ENCODE measurements at places on chromosomes 1 and 21.
A peak's percentile ranks its signal among the peaks of the same experiment; 100 is the strongest.

- no peak for DNase-seq
These were observed 36.4 kb downstream of the ZNF684 start for GRCh38 chr1:40567825-40568224.

DNA sequence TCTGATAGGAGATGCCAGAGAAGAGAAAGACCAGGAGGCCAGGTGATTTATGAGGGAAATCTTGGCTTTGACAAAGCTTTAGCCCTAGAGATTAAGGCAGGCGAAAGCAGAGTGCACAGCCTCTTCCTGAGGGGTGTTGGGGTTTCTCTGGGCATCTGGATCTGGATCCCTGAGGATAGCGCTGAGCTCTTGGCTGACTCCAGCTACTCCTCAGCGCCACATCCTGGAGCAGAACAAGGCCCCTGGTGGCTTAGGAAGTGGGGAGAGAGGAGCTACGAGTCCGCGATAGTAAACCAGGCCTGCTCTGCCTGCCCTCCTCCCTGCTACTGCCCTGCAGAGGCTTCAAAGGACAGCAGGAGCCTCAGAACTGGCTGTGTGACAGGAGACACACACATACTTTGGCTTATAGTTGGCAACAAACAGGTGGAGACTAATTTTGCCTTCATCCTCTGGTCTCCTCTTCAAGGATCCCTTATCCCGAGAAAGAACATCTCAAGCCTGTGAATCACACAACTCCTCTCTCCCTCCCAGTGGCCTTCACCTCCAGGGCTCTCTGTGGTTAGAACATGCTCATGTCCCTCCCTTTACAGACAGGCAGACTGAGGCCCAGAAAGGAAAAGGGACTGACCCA is 66.9 kb downstream of the TRABD2B start:
- DNase-seq: no peak

- no peak for DNase-seq
These were observed 115.3 kb downstream of the C1orf21 start for GRCh38 chr1:184502161-184502560.

DNA sequence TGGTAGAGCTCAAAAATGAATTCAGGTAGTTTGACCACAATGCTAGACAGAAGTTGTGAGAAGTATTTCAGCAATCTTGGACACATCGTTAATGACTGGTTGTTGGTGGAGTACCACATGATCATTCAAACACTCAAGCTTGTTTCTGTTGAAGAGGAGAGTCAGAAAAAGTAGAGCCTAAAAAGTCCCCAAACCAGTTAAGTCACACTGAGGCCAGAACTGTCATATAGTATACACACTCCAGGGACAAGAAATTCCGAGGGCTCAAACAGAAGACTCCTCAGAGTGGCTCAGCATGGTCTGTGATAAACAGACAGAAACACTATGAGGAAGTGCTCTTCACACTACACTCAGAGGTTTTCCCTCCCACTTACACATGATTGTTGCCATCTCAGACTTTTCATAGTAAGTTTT is 5.8 kb downstream of the TRIM33 start:
- DNase-seq: no peak

DNA sequence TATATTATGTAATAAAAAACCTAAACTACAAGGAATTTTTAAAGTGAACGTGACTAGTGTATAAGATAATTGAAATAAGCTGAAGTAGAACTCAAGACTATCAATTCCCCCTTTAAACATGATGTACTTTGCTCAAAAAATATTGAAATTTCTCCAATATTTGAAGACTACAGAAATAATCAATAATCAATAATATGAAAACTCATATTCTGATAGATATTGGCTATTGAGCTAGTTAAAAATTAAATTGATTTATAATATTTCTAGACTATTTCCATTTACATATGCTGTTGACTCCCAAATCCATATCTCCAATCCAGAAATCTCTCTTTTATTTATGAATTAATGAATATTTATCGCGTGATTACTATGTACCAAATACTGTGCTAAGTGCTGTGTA is 133.2 kb downstream of the USH2A start:
- DNase-seq: no peak

- DNase-seq: no peak
These were observed 8.1 kb downstream of the ZNF687 start for GRCh38 chr1:151289991-151290708.

GRCh38 chr1:62025892-62026291 is 168.8 kb upstream of the L1TD1 start:
- no peak for DNase-seq

GRCh38 chr21:45470087-45470515 is 65.1 kb downstream of the COL18A1 start:
- no peak for DNase-seq

DNA sequence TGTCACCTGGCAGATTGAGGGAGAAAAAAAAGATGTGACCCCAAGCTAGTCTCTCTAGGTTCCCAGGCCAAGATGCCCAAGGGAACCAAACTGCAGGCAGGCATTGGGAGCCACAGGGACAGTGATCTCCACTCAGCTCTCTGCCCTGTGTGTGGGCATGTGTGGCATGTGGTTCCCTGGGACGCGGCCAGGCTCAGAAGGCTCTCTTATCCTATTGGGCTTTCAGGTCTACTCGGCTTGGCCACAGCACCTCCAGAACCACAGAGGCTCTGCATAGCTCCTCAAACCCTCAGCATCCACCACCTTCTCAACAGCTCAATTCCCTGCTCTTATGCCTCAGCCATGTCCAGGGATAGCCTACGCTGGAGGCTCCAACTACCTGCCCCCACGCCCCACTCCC is 22.0 kb downstream of the IQGAP3 start:
- no peak for DNase-seq

DNA sequence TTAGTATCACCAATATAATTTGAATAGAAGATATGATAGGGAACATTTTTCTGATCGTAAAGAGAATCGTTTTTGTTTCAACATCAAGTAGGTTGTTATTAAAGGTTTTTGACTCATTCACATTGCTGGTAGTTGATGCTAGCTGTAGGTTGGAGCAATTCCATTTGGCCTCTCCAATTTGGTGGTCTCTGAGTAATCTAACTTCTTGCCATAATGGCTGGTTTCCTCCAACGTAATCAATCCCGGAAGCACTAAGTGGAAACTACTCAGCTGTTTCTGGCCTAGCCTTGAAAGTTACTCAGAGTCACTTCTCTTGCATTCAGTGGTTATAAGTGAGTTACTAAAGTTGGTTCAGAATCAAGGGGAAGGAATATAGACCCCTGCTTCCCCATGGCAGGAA is 26.0 kb downstream of the RCOR3 start:
- no peak for DNase-seq

- DNase-seq: no peak
These were observed 96.6 kb upstream of the IPO9 start for GRCh38 chr1:201732351-201732750.

GRCh38 chr21:17386498-17386897 is 126.3 kb upstream of the CXADR start:
- no peak for DNase-seq

- no peak for DNase-seq
These were observed 44.3 kb downstream of the ZNF644 start for GRCh38 chr1:90977522-90977921.

DNA sequence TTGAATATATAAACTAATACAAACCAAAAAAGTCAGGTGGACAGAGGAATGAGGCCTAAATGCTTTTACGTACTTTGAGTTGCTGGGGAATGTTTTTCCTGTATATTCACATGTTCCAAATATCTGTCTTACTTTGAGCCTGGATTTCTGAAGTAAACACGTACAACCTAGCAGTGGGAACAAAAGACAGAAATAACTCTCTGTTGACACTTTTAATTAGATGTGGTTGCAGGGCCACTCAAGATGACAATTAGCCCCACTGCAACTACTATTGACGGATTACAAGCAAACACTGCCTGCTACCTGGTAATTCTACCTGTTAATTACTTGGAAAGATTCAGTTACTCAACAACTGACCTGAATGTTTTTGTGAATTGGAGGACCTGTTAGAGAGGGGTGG is 196.9 kb downstream of the TTLL7 start:
- DNase-seq: no peak

- DNase-seq: no peak
These were observed 2.2 kb downstream of the DEGS1 start for GRCh38 chr1:224185208-224185607.

GRCh38 chr1:52348704-52349300 is 17.2 kb downstream of the CC2D1B start:
- no peak for DNase-seq

GRCh38 chr1:52677076-52677806 is 20.9 kb downstream of the COA7 start:
- DNase-seq: no peak

- no peak for DNase-seq
These were observed 16.5 kb downstream of the MYBPH start for GRCh38 chr1:203158960-203159665.

- DNase-seq: no peak
These were observed 159.4 kb upstream of the UBE2U start for GRCh38 chr1:64043976-64044375.

DNA sequence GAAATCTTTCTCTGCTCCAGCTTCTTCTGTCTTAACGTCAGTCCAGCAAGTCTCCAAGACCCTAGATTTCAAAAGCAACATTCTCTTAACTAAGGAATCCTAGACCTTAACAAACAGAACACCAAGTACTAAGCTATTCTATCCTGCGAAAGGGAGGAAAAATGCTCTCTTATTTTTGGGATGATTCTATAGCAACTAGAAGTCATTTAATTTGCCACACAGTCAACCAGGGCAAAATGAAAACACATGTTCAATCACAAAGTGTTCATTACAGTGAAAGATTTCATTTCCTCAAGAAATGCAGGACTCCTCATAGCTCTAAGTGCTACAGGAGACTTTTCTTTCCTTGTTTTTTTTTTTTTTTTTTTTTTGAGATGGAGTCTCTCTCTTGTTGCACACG is 36.2 kb upstream of the DOCK7 start:
- no peak for DNase-seq

DNA sequence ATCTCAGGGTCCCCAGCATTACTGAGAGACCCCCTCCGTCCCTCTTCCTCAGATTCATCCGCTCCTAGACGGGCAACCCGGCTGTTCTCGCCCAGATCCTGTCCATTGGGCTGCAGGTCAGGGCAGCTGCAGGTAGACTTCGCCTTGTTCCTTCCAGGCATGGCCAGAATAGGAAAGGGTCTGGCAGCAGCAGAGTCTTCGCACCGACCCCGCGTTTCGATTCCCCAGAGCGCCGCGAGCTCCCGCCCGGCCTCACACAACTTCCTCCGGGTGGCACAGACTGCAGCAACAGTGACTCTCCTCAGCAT is 265 bp downstream of the NRDC start:
- DNase-seq: no peak

DNA sequence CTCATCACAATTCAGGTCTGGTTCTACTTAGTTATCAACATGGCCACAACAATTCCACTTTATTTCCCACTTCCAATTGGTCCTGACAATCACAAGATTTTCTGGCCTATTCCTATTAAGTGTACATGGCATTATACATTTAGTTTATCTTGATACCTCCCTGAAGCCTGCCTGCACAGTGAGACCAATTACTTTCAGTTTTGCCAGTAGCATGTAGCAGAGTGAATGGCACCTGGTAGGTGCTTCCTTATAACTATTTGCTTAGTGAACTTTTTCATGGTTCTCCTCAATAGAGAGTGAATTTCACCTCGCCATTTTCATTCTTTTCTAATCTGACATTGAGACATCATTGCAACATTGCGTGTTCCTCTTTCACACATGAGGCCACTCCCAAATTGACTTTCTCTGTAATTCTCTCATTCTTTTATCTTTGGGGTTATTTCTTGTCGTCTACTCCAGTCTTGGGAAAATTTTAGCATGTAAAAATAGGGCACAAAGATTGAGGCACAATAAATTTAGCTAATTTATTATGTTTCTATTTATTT is 124.3 kb downstream of the DISC1 start:
- DNase-seq: no peak

GRCh38 chr1:240501115-240501514 is 110.8 kb downstream of the GREM2 start:
- DNase-seq: peak; percentile 19

DNA sequence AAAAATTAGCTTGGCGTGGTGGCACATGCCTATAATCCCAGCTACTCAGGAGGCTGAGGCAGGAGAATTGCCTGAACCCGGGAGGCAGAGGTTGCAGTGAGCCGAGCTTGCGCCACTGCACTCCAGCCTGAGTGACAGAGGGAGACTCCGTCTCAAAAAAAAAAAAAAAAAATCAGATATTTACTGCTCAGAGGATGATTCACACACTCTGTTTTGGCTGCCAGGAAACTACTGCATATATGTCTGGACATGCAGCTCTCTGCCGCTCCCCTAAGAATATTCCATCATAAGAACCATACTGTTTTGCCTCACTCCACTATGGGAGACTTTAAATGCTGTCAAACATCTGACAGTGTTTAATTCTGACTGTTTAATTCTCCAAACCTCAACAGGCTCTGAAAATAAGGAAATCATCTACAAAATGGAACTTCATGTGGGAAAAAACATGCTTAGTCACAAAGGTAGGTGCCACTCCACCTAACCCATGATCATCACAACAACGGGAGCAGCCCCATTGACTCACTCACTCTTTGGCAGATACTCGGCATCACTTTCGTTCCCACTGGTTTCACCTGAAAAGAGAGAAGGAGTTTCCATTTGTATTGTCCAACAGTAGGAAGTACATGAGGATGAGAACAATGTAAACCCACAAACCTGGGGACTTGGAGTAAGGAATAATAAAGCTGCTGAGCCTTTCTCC is 29.3 kb upstream of the BCAS2 start:
- no peak for DNase-seq

- DNase-seq: no peak
These were observed 4.8 kb upstream of the TFF3 start for GRCh38 chr21:42319851-42320572.

DNA sequence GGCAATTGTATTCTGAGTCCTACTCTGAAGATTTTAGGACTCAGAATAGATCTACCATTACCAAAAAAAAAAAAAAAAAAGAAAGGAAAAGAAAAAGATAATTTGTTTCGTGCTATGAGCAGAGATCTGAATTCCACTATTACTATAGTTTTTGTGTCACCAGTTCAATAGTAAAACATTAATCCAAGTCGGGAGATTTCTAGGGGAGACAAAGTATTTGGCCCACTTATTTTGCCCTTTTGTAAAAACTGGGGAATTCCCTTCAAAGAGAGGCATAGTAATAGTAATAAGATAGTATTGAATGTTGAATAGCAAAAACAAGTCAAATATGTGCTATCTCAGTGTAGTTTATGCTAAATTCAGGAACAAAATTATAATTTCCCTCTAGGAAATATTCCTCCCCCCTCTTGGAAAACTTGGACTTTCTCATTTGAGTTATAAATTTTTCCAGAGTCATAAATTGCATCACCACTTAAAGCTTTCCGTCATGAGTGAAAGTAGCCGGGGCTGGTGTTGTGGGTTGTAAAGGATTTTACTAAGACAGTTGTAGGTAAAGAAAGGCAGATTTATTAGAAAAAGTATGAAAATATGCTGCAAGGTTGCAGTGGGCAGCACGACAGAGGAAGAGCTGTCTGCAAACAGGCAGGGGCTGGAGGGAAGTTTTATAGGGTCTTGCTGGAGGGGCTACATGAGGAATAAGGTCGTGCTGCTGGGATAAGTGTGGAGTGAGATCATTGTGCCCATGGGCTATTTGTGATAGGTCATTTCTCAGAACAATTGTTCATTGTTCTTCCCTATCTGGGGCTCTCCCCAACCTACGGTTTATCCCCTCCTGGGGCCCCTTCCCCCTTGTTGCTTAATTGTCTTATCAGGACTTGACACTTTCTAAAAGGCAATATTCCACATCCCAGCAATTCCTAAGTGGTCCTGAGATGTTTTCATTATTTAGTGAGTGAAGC is 1009.9 kb downstream of the PLA2G4A start:
- DNase-seq: no peak

- peak; percentile 6 for DNase-seq
These were observed 96.2 kb downstream of the BEND5 start for GRCh38 chr1:48680411-48681035.

- no peak for DNase-seq
These were observed 210.0 kb downstream of the HLX start for GRCh38 chr1:221089273-221089672.

GRCh38 chr21:44590311-44590721 is 2.0 kb downstream of the KRTAP10-6 start:
- no peak for DNase-seq

Data from SW480 (cell line).